ENCODE measurements at places on chromosomes 6 and 20.
A peak's percentile ranks its signal among the peaks of the same experiment; 100 is the strongest.

GRCh38 chr6:1864496-1864895 is 254.8 kb downstream of the FOXC1 start:
- DNase-seq: no peak

DNA sequence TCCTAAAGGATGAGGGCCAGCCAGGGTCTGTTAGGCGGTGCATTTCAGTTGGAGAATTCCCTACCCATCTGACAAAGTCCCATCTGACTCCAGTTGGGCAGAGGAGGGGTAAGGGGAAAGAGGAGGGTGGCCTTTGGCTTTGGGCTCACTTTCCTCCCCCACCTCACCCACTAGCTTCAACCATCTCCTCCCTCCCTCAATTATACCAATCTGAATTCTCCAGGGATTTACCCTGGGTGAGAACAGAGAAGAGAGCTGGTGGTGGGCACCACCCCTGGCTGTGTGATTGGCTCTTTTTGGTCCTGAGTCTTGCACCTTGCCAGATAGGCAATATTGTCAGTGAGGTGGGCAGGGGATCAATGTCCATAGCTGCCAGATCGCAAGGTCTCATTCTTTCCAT is 3.2 kb downstream of the HMGA1 start:
- no peak for DNase-seq

DNA sequence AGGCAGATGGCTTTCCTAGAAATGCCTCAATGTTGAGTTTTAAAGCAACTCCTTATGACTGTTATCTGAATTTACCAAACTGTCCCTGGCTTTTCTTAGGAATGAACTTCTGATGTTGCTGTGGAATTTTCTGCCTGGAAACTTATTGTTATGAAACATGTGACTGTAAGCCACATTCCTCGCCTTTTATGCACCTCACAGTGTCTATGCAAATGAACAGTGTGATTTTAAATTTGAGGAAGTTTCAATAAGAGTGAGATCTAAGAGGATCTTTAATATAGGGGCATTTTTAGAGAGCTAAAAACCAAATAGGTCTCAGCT is 2.4 kb upstream of the CCR6 start:
- no peak for DNase-seq

DNA sequence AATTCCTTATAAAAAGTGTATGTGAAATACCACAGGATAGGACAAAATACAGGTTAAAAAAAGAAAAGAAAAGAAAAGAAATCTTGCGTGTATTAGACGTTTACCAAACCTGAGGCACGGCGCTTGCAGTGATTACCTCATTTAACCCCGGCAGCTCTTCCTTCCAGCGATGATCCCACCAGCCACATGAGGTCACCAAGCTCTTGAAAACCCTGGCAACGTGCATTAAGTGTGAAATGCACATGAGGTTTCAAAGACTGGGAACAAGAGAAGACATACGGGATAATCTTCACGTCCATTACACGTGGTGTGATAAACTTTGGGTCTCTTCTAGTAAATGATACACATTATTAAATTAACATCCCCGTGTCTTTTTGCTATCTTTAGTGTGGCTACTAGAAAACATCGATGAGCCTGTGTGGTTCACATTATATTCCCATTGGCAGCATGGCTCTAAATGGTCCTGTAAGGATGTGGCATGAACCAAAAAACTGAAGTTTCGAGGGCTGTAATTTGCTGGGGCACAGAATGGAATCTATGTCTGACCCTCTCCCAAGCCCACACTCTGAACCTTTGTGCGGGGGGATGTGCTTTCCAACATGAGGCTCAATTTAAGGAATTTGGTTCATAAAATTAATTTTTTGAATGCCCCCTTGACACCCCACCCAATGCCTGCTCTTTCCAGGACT is 59.2 kb upstream of the THBS2 start:
- no peak for DNase-seq

GRCh38 chr6:44257025-44257752 is at the start of gene SLC35B2:
Gene SLC35B2 (minus strand): TSS chr6:44257528. CDS start chr6:44257410, 118 bp downstream.
- peak; percentile 56 for DNase-seq
